ENCODE measurements at places on chromosomes 13 and 19. TPM values are rescaled to one million over a fixed set of nuclear protein-coding genes. Genes with fewer than 3 reads are reported as not detected.

ZNF253 gene
- total RNA-seq = 5.8 TPM

DNA sequence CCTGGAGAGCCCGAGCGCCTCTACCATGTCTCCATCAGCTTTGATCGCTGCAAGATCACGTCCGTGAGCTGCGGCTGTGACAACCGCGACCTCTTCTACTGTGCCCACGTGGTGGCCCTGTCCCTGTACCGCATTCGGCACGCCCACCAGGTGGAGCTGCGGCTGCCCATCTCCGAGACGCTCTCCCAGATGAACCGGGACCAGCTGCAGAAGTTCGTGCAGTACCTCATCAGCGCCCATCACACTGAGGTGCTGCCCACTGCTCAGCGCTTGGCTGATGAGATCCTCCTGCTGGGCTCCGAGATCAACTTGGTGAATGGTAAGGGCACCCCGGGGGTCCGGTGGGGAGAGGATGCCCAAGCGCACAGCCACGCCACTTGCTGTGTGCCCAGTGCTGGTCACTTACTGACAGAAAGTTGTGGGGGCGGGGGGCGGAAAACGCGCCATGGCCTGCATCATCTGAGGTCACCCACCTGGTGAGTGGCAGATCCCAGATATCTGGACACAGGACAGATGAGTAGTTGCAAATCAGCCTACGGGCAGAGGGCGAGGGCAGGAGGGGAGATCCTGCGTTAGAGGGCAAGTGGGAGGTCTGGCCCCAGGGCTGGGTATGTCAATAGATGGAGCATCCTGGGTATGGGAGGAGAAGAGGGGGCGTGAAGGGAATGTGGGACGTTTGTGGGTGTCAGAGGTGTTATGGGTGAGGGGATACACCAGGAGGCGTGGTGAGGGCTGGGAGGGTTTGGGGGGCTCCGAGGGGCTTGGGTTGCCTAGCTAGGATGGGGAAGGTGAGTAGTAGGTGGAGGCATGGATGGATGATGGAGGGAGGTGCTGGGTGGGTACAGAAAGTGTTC lies 9.8 kb downstream of the ZSWIM4 start:
- H3K36me3 ChIP-seq = no peaks in the 10 kb centered on the region
- no peak for DNase-seq
- peaks cover 11% of the 10 kb centered on the region for H3K4me1 ChIP-seq
- H3K27me3 ChIP-seq = no peaks in the 10 kb centered on the region
- no peak overlapping the region for H3K27ac ChIP-seq

- no peaks in the 10 kb centered on the region for H3K36me3 ChIP-seq
- H3K27ac ChIP-seq = peak overlapping the region; percentile 90
- peak overlapping the region; percentile 78 for H3K4me3 ChIP-seq
- H3K27me3 ChIP-seq = no peaks in the 10 kb centered on the region
- peaks cover 26% of the 10 kb centered on the region for H3K4me1 ChIP-seq
Observed at GRCh38 chr13:30576528-30576927, 41.2 kb upstream of the USPL1 start.

GRCh38 chr13:78659732-78660494 lies 958 bp upstream of the OBI1 start:
- no peak for DNase-seq
- peaks cover 30% of the 10 kb centered on the region for H3K4me1 ChIP-seq
- peak overlapping the region; percentile 100 for H3K4me3 ChIP-seq
- no peaks in the 10 kb centered on the region for H3K27me3 ChIP-seq
- peak overlapping the region; percentile 99 for H3K27ac ChIP-seq

DNA sequence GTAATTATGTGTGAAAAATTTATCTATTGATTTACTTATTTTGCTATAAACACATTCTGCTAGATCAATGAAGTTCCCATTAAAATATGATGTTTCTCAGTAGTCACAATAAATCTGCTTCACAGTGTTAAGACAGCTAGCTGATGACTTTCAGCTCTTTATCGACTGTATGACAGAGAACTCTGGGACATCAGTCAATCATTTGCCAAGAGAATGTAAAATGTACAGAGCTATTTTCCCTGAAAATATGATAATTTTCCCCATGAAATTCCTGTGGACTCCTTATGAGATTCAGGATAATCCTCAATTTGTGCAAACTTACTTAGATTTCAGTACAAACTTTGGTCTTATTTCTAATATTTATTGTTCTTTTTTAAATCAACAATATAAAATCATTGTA lies 430.5 kb downstream of the SLITRK6 start:
- DNase-seq = no peak
- no peaks in the 10 kb centered on the region for H3K27me3 ChIP-seq
- no peaks in the 10 kb centered on the region for H3K36me3 ChIP-seq
- no peaks in the 10 kb centered on the region for H3K4me1 ChIP-seq

GRCh38 chr13:109968876-109969577 lies 182.6 kb upstream of the IRS2 start:
- no peak overlapping the region for H3K27ac ChIP-seq
- H3K36me3 ChIP-seq = no peaks in the 10 kb centered on the region
- DNase-seq = no peak
- no peak overlapping the region for H3K4me3 ChIP-seq

DNA sequence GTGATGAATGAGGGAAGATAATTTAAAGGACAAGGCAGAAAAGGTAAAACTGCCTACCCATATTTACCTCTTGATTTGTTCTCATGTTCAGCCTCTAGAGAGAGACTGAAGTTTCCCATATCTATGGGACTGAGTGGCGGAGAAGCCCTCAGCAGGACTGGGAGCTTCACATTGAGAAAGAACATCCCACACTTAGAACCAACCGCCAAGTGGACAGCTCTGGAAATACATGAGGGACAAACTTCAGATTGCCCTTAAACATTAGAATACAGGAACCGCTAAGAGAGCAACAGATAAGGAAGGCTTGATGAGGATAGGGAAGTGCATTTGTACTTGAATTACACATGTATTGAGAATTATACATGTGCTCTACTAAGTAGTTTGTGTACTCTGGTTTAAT lies 316.0 kb upstream of the MIR17HG start:
- no peaks in the 10 kb centered on the region for H3K4me1 ChIP-seq
- no peaks in the 10 kb centered on the region for H3K27me3 ChIP-seq
- H3K36me3 ChIP-seq = no peaks in the 10 kb centered on the region
- H3K27ac ChIP-seq = no peak overlapping the region

Measured in T-helper 17 cell (primary cell).